ENCODE measurements at places on chromosomes 11 and 22.

GRCh38 chr11:73542175-73542574 lies 55.7 kb downstream of the FAM168A start:
- DNase-seq: no peak

- no peak for DNase-seq
These were observed 499.5 kb upstream of the LUZP2 start for GRCh38 chr11:23997356-23997755.

GRCh38 chr22:22657712-22658111 lies 13.3 kb downstream of the GGTLC2 start:
- no peak for DNase-seq

DNA sequence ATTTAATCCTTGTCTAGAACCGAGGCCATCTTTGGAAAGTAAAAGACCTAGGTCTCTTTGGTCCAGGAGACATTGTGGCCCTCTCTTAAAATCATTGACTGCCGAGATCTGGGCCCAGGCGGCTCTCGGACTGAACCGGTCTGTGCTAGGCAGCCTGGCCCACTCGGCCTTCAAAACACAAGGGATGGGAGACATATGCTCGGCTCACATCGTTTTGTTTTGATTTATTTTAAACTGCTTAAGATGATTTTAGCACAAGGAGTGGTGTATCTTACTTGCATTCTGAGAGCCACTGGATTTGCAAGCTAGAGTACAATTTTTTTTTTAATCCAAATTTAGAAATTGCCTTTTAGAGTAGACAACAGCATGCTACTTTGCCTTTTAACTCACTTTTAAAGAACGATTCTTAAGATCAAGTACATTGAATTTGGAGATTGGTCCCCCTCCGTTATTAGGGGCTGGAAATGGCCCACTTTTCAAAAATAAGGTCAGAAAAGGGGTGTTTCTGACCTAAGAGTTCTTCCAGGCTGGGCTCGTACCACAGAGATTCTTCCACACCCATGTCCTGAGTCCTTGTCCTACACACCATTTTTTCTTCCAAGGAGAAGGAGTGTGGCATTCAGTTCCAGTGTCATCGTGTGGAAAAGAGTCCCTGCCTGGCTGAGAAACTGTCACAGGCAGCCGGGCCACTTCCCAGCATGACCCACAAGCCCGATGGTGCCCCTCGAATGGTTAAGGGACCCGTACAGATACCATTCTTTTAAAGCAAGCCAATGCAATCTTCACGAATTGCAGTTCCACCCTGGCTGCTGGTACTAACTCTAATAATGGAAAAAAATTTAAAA lies 80.5 kb upstream of the WNT7B start:
- DNase-seq: no peak

GRCh38 chr11:68279676-68280075 lies 7.9 kb upstream of the C11orf24 start:
- DNase-seq: no peak

- no peak for DNase-seq
These were observed 5.1 kb downstream of the C11orf42 start for GRCh38 chr11:6210274-6210955.

GRCh38 chr11:133723056-133723455 lies 122.3 kb downstream of the SPATA19 start:
- no peak for DNase-seq

DNA sequence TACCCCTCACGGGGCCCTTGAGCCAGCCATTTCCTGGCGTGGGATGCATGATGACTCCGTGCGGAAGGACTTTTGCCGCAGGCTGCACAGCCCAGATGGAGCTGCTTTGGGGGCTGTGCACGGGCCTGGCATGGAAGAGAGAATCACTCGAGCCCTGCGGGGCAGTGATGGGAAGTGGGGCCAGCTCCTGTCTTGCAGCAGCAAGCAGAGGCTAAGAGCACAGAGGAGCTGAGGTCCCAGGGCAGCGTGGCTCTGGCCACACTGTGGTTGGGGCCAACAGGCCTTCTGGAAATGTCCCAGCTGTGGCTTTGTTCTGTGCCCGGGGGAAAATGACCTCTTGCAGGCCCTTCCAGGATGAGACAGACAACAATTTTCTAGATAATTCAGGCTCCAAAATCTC lies 92.7 kb upstream of the TIMP3 start:
- no peak for DNase-seq

DNA sequence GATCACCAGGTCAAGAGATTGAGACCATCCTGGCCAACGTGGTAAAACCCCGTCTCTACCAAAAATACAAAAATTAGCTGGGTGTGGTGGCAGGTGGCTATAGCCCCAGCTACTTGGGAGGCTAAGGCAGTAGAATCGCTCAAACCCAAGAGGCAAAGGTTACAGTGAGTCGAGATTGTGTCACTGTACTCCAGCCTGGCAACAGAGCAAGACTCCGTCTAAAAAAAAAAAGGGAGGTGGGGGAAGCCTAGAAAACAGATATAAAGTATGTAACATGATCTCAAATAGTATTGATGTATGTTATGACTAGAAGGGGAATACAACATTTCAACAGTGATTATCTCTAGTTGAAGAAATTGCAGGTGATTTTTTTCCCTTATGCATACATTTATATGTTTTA lies 61.4 kb downstream of the SLC1A2 start:
- no peak for DNase-seq

GRCh38 chr22:37409459-37410050 lies 17.7 kb downstream of the ELFN2 start:
- DNase-seq: no peak

DNA sequence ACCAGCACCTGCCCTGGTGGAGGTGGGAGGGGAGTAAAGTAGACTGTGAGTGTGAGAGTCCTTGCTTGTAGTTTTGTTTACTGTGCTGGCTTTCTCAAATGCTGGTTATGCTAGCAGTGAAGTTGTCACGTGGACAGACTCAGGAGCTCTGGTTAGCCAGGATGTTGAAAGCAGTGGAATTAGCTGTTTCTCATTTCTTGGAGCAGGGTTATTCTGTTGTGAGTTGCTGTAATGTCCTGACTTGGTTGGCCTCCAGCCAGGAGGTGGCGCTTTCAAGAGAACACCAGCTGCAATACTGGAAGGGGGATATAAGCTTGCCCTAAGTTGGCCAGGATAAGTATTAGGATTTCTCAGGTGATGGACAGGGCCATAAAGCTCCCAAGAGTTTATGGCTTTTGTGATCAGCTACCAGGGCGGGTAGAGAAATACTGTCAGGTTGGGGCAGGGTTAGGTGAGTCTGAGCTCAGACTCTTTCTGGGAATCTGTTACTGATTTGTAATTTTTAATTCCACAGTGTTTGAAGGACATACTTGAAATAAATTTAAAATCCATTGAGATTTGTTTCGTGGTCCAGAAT lies 13.7 kb downstream of the CYP2D6 start:
- DNase-seq: no peak

DNA sequence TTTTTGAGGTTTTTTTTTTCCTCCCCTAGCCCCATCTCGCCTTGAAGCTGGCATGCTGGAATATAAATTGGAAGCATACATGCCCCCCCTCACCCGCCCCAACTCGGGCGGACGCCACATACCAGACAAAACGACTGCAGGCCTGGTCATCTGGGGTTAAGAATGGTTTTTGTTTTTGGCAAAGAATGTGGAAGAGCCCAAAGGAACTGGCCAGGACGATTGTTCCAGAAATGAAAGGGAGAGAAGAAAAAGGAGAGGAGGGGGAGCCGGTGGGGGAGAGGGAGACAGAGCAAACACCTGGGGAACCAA lies 25.0 kb downstream of the MN1 start:
- DNase-seq: no peak

- DNase-seq: no peak
These were observed 317 bp downstream of the BDNF start for GRCh38 chr11:27699926-27700350.

DNA sequence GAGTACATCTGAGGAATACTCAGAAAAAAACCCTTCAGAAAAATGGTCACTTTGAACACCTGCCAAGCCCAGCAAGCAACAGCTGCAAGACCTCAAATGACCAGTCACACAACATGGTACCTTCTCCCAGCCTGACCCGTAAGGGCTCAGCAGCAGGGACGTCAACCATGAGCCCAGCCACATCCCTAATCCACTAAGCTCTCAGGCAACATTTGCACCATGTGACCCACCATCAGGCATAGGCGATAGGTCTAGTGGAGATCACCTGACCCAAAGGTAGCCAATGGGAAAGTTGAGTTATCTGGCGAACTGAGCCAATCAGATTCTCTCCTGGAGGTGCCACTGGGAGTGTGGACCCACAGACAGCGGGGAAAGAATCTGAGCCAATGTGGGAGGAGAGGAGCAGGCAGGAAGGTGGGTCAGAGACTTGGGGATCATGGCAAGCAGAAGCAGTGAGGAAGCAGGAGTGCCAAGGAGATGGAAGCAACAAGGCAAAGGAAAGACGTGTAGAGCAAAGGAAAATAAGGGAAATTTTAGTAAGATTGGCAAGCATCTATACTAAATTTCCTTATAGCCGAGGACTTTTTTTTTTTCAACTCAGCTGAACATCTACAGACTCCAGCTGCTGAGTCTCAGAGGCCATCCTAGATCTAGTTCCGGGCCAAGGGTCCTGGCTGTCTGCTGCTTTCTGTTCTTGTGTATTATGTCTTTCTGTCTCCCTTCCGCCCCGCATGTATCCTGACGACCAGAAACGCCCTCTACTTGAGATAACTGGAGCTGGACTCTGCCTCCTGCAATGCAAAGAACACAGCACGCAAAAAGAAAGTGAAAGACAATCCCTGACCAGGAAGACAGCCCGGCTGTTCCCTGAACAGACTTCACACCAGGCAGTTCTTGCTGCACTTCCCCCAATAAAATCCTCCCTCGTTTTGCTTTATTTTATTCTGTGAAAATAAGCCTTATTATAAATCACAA lies 11.0 kb upstream of the PLAAT2 start:
- DNase-seq: no peak

DNA sequence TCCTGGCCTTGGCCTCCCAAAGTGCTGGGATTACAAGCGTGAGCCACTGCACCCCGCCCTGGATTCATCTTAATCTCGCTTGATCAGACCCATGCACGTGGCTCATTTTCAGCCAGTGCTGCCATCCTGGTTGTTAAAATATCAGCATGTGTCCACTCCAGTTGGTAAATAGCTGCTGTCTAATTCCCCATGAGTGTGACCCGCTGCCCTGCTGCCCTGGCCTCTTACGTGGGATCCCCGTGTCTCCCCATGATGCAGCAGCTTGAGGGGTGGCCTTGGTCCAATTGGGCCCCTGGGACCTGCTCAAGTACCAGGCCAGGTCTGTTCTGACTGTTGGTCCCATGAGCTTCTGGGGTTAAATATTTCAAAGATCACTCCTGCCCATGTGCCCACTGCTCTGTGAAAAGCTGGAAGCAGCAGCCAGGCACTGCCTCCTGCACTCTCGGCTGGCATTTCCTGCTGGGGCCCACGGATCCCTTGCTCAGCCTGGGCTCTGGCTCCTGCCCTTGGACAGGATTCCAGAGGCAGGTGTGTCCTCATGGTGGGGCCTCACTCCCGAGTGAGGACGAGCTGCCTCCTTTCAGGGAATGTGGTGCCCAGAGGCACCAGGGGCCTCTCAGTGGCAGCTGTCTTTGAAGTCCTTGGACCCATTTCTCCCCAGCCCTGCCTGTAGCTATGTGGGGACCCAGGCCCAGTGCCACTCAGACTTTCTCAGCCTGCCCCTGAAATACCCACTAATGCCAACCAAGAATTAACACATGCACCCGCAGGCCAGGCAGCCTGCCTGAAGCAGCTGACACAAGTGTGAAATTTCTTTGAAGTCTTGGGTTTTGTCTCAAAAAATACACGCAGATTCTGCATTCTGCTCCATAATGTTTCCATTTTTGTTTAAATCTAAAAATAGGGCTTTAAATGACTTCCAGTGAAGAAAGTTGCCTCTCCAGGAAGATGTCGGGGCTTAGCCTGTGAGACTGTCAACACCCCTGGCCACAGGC lies 38.1 kb upstream of the PRDM11 start:
- DNase-seq: no peak

DNA sequence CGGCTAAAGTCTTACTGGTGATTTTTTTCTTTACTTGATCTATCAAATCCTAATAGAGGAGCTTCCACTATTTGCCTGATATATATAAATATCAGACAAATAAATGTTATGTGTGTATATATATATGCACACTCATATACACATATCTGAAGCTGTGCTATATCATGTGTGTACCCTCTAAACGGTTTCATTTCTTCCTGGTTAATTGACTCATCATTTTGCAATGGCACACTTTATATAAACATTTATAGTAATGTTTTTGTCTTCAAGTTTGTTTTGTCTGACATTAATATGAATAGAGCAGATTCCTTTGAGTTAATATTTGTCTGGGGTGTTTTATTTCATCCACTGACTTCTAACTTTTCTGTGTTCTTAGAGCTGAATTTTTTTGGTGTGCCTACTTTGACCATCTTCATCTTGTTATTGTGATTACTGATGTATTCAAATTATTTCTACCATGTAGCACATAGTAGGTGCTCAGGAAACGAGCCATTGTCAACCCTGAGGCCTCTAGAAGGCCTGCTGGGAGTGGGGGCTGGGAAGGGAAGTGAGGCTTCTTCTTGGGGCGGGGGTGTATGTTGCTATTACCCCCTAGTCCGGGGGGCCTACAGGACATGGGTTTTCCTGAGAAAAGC lies 82.6 kb downstream of the LRRC32 start:
- DNase-seq: no peak

- no peak for DNase-seq
These were observed 69.9 kb upstream of the CHRM4 start for GRCh38 chr11:46461461-46461927.

- no peak for DNase-seq
These were observed 140.5 kb upstream of the PLET1 start for GRCh38 chr11:112401036-112401769.

DNA sequence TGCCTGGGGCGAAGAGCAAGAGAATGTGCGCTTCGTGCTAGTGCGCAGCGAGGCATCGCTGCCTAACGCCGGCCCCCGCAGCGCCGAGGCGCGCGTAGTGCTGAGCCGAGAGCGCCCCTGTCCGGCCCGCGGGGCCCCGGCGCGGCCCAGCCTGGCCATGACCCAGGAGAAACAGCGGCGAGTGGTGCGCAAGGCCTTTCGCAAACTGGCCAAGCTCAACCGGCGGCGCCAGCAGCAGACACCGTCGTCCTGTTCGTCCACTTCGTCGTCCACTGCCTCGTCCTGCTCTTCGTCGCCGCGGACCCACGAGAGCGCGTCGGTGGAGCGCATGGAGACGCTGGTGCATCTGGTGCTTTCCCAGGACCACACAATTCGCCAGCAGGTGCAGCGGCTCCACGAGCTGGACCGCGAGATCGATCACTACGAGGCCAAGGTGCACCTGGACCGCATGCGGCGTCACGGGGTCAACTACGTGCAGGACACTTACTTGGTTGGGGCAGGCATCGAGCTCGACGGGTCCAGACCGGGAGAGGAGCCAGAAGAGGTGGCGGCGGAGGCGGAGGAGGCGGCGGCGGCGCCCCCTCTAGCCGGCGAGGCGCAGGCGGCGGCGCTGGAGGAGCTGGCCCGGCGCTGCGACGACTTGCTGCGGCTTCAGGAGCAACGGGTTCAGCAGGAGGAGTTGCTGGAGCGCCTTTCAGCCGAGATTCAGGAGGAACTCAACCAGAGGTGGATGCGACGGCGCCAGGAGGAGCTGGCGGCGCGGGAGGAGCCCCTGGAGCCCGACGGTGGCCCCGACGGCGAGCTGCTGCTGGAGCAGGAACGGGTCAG lies 1.0 kb downstream of the RASSF10 start:
- no peak for DNase-seq

- no peak for DNase-seq
These were observed 84.8 kb downstream of the TP53I11 start for GRCh38 chr11:44865866-44866272.

- no peak for DNase-seq
These were observed 107.8 kb upstream of the RASSF10 start for GRCh38 chr11:12901272-12901671.
